ENCODE measurements at places on chromosomes 12 and 14. TPM values are rescaled to one million over a fixed set of nuclear protein-coding genes. Genes with fewer than 3 reads are reported as not detected.
A peak's percentile ranks its signal among the peaks of the same experiment; 100 is the strongest.

GRCh38 chr12:57638096-57638495, 5.1 kb upstream of the B4GALNT1 start:
- no peak for DNase-seq

- no peak for DNase-seq
Observed at GRCh38 chr12:40028296-40028695, 77.6 kb downstream of the SLC2A13 start.

GRCh38 chr14:105602243-105602750, 75.9 kb downstream of the TMEM121 start:
- DNase-seq: no peak

DNA sequence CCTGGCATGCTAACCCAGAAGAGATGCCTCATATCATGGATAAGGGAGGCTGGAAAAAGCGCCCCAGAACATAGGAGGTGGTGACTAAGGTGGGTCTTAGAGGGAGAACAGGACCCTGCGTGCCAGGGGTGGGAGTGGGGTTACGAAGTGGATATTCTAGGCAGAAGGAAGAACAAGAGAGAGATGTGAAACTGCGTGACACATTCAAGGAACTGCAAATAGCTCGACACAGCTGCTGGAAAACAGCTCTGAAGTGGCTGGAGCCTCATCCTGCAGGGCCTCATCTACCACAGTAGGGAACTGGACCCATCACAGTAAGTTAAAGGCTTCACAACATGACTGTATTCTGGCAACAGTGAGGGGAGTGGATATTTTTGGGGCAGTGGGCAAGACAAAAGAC, 61.1 kb downstream of the RNF34 start:
- no peak for DNase-seq

GRCh38 chr14:104530646-104531045, 48.9 kb upstream of the C14orf180 start:
- no peak for DNase-seq

Gene KLRG1
- 3.3 TPM for total RNA-seq

- peak; percentile 53 for DNase-seq
Observed at GRCh38 chr12:68319988-68320623, 12.1 kb downstream of the MDM1 start.

Gene RBP5
- 7.1 TPM for total RNA-seq

- no peak for DNase-seq
Observed at GRCh38 chr12:130491421-130492357, 154.0 kb downstream of the PIWIL1 start.

DNA sequence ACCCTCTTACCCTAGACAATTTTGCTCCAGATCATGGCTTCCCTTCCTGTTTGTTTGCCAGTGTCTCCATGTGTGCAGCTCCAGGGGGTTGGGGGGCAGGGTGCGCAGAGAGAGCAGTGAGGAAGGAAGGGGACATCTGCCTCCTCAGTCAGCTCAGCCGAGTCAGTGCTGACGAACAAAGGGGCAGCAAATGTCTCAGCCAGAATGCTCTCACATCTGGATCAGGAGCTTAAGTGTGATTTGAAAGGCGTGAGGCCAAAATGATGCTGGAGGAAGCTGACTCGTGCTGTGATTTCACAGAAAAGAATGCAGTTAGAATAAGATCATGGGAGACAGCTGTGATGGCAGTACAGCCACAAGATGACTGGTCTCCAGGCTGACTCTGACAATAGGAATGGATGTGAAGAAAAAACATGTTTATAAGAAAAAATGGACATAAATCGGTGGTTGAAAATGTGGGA, 27.1 kb upstream of the CDK17 start:
- DNase-seq: peak; percentile 29

DNA sequence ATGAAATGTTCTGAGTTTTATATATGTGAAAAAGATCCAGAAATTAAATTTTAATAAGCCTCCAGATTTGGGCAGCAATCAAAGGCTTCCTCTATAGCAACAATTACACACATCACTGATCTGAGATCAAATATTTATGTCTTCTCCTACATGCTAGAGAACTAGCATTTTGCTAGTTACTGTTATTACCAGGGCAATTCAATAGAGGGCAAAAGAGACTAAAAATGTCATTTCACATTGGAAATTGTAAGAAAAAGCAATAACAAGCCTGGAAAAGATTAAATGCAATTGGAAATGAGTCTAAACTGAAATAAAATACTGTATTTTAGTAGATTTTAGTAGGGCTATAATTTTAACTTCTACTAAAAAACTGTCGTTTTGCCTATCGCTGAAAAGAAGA, 32.6 kb upstream of the ANO6 start:
- no peak for DNase-seq

- peak; percentile 28 for DNase-seq
Observed at GRCh38 chr12:126067626-126068329, 1002.5 kb downstream of the AACS start.

Gene BICDL1
- 26.7 TPM for total RNA-seq

GRCh38 chr12:45285717-45286116, 69.8 kb downstream of the ANO6 start:
- DNase-seq: no peak

Gene IL31
- total RNA-seq: not detected

GRCh38 chr12:85825746-85826145, 10.5 kb downstream of the RASSF9 start:
- no peak for DNase-seq

Gene LRP1-AS
- not detected for total RNA-seq

Measured in mucosa of gallbladder (tissue), 1 donor.